ENCODE measurements at places on chromosomes 16 and 17.
A peak's percentile ranks its signal among the peaks of the same experiment; 100 is the strongest.

DNA sequence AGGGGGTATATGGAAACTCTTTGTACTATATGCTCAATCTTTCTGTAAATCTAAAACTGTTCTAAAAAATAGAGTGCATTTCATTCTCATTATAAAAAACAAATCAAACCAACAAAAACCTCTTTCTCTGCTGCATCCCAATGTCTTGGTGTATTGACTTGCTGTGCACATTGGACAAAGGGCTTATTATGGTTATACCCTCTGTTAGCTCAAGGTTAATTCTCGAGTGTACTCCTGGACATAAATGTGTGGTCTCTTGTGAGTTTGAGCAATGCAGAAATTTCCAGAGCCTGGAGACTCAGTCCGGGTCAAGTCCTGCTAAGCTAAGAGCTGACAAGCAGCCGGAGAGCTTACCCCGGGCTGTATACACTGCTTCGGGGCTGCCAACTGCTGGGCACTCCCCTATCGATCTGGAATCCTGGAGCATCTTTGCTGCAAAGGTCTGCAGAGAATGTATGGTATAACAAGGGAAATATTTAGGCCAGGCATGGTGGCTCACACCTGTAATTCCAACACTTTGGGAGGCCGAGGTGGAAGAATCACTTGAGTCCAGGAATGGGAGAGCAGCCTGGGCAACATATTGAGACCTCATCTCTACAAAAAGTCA is 66.2 kb upstream of the BRD7 start:
- DNase-seq = no peak

DNA sequence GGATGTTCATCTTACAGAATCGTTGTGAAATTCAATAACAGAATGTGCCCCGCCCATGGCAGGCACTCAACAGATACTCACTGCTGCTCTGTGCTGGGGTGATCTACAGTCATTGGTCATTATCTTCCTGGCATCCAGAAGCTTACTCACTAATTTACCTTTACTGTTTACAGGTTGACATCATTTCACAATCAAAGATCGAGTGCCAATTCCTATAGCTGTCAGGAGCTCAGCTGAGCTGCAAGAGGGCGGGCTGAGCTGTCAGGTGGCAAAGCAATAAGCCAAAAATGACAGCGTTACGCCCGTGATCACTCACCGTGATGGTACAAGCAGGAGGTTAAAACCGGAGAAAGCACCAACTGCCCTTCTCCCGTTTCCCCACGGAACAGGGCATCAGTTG is 51.2 kb downstream of the LITAF start:
- no peak for DNase-seq

- no peak for DNase-seq
Measured at GRCh38 chr16:31367853-31368252, 12.9 kb downstream of the ITGAX start.

DNA sequence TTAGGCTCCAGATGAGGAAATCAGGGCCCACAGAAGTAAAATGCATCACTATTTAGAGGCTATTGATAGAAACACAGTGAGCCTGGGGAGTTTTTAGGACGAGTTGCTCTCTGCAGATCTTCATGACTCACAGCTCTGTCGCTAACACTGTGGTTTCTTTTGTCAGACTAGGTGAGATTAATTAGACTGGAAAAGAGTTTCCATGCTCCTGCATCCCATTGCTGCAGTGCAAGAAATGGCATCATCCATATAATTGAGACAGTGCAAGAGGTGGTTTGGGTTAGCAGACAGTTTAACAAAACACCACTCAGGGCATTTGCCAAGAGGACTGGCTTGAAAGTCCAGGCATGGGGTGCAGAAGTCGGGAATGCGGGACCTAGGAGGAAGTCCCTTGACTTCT is 198.8 kb upstream of the CACNG5 start:
- no peak for DNase-seq

DNA sequence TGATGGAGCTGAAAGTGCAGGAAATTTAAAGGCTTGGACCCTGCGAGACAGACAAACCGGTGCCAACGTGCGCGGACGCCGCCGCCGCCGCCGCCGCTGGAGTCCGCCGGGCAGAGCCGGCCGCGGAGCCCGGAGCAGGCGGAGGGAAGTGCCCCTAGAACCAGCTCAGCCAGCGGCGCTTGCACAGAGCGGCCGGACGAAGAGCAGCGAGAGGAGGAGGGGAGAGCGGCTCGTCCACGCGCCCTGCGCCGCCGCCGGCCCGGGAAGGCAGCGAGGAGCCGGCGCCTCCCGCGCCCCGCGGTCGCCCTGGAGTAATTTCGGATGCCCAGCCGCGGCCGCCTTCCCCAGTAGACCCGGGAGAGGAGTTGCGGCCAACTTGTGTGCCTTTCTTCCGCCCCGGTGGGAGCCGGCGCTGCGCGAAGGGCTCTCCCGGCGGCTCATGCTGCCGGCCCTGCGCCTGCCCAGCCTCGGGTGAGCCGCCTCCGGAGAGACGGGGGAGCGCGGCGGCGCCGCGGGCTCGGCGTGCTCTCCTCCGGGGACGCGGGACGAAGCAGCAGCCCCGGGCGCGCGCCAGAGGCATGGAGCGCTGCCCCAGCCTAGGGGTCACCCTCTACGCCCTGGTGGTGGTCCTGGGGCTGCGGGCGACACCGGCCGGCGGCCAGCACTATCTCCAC is at the start of gene NOG:
Gene NOG (plus strand): TSS at position 54 of the 674 bp plus-strand sequence. CDS start 525 bp downstream, at position 579.
- DNase-seq = peak; percentile 91

DNA sequence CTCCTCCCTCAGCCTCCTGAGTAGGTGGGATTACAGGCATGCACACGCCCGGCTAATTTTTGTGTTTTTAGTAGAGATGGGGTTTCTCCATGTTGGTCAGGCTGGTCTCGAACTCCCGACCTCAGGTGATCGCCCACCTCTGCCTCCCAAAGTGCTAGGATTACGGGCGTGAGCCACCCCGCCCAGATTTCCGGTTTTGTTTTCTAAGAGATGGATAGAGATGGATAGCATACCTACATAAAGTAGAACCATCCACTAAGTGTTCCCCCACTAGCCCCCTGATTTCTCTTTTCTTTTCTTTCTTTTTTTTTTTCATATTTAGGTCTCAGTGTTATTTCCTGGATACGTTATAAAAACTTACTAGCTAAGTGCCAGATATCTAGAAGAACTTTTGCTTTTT is 2.0 kb downstream of the WSB1 start:
- peak; percentile 30 for DNase-seq

DNA sequence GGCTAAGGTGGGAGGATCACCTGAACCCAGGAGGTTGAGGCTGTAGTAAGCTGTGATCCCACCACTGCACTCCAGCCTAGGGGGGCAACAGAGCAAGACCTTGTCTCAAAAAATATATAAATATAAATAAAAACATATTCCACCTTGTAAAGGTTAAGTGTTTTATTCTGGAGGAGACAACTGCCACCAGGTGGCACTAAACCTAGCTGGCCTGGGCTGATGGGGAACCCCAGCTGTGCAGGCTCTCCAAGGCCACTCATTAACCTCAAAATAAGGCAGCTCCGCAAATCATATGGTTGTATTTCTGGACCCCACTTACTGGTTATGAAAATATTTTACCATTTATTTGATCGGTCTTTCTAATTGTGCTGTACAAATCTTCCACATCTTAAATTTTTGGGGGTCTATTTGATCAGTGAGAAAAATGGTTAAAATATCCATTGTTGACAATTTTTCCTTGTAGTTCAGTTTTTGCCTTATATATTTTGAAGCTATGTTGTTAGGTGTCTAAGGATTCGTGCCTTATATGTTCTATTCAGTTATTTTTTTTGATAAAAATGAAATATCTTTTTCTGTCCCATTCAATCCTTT is 8.5 kb upstream of the ICAM2 start:
- peak; percentile 74 for DNase-seq

DNA sequence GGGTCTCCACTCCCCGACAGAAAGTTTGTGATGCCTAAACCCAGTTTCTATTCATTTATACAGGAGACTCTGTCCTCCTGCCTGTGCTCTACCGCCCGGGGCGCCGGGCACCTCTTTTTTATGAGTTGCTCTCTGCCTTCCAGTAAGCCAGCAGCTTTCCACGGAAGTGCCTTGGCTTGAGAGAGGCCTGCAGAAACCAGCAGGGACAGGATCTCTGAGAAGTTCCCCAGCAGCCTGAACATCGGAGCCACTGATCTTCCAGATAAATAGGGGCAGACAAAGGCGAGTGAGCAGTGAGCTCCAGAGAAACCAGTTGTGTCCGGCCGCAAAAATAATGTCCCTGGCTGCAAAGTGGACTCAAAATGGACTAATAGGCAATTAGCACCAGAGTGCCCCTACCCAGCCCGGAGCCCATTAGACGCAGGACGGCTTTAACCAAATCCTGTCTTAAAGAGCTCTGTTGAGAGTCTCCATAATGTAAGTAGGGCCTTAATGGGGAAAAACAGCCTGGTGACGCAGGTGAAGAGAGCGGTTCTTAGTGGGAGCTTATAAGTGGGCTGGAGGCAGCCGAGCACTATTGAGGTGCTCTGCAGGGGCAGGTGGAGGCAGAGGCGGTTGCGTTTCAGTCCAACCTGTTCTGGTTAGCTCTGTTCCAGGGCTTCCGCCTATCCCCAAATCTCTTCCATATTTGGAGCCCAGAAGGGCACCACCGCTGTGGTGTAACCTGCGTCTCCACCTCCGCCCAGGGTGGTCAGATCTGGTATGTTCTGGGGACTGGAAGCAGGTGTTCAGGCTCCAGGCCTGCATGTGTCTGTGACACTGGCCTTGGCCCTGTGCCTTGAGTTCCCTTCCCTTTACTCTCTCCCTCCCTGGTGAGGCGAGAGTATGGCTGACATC is 74.1 kb downstream of the NT5M start:
- DNase-seq = peak; percentile 64

DNA sequence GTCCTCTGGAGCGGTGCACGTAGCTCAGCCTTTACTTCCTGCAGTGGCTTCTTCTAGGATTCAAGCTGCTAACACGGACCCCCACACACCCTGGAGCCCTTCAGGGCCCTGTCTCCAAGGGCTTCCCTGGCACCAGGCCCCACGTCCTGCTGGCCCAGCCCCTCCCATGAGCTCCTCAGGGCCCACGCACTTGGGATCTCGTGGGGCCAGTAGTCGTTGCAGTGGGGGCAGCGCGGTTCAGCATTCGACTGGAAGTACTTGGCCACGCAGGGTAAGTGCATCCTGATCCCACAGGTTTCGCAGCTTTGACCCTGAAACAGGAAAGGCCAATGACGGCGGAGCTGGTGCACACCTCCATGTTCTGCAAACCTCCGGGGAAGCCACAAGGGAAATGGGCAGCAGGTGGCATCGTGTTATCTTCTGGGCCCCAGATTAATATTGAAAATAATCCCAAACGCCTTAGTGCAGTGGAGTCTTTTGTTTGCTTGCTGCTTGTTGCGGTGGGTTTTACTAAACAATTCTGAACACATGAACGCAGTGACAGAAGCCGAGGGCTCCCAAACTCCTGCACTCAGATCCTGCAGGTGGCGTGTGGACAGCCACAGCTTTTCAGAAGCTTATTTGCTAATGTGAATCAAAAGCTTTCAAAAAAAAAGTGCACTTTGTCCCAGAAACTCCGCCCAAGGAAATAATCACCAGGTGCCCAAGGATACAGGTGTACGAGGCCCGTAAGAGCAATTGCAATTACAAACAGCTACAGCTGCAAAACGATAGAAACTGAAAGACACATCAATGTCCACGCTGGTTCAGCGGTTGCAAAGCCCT is 22.4 kb downstream of the KDM8 start:
- no peak for DNase-seq

- peak; percentile 31 for DNase-seq
Measured at GRCh38 chr17:36849871-36850348, 87.4 kb upstream of the LHX1 start.

DNA sequence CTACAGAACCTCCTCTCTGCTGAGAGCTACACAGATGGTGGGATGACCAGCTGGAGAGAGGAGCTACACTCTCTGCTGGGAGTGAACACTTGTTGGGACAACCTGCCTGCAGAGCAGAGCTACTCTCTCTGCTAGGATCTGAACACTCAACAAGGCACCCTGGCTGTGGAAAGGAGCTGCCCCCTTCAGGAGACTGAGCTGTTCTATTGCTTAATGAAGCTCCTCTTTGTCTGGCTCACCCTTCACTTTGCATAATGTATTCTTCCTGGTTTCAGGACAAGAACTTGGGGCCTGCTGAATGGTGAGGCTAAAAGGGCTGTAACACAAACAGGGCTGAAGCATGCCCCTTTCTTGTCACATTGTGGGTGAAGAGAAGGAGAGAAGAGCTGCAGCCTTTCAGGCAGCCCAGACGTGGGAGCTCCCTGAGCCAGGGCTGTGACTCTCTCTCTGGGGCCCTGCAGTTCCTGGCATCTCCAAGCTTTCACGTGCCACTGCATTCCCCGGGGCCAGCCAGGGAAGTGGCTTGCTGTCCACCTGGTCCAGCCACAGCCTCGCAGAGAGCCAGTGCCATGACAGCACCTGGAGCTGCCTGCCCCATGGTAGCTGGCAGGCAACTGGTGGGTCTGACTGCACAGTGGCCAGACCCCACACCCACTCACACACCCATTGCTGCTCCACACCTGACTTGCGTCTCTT is 272.8 kb upstream of the KCNJ16 start:
- DNase-seq = no peak

GRCh38 chr17:61366715-61367413 is 32.8 kb upstream of the TBX2 start:
- DNase-seq = peak; percentile 45

DNA sequence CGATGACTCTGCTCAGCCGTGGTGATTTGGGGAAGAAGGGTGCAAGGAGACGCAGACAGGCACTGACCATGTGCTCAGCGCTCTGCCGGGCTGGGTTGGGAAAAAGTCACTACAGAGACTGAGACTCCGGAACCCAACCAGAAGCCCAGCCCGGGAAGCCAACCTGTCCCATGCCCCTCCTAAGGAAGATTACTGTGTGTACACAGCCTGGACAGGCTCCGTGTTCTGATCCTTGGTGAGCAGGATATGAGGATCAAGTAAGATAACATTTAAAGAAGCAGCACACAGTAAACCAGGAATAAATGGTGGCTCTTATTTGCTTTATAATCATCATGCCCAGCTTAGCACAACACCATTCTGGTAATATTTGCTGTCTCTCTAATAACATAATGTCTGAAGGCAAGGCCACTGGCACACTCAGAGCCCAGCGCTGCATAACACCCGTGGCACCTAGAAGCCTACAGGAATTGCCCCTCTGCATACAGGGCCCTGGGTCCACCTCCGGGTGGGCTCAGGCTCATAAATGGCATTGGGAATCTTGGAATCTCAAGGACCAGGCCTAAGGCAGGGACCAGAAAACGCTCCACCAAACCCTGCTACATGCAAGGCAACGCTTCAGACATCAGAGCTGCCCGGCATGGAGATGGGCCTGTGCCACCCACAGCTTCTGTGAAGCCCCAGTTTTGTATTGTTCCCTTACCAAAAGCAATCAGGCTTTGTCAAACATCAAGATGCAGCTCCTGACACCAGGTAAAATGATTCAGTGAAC is 113.5 kb downstream of the DYNLRB2 start:
- DNase-seq = no peak

GRCh38 chr16:86199871-86200695 is 301.1 kb downstream of the IRF8 start:
- DNase-seq = peak; percentile 44

- DNase-seq = no peak
Measured at GRCh38 chr16:87653234-87653633, 50.9 kb downstream of the JPH3 start.

- no peak for DNase-seq
Measured at GRCh38 chr17:71339206-71339605, 781.6 kb upstream of the SOX9 start.

GRCh38 chr17:74919440-74920305 is 3.4 kb downstream of the USH1G start:
- DNase-seq = peak; percentile 56

Data from eye (tissue), 1 donor.